ENCODE measurements at places on chromosomes 4 and X.

- DNase-seq, result no peak
Measured at GRCh38 chr4:89100853-89101252, 10.5 kb upstream of the TIGD2 start.

GRCh38 chr4:139154952-139155557 lies 22.0 kb downstream of the ELF2 start:
- no peak for DNase-seq

- DNase-seq, result no peak
Measured at GRCh38 chr4:118124997-118125396, 90.7 kb downstream of the NDST3 start.

DNA sequence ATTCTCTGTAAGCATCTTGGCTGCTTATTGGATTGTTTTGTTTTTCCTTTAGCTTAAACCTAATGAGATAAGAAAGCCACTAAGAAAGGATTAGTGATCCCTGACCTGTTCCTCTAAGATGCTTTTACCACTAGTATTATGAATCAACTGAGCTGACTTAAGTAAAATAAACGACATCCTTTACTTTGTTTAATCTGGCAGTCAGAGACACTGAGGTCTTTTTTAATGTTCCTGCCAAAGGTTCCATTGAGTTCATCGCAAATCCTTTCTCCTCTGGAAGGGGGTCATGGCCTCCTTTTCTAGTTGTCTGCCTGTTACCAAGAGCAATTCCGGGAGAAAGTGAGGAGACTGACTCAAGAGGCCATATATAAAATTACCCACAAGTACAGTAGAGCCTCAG lies 1038.3 kb upstream of the SLIT2 start:
- DNase-seq, result no peak

All from DMS53 (cell line).